ENCODE measurements at places on chromosomes 1 and 21. TPM values are rescaled to one million over a fixed set of nuclear protein-coding genes. Genes with fewer than 3 reads are reported as not detected.

DNA sequence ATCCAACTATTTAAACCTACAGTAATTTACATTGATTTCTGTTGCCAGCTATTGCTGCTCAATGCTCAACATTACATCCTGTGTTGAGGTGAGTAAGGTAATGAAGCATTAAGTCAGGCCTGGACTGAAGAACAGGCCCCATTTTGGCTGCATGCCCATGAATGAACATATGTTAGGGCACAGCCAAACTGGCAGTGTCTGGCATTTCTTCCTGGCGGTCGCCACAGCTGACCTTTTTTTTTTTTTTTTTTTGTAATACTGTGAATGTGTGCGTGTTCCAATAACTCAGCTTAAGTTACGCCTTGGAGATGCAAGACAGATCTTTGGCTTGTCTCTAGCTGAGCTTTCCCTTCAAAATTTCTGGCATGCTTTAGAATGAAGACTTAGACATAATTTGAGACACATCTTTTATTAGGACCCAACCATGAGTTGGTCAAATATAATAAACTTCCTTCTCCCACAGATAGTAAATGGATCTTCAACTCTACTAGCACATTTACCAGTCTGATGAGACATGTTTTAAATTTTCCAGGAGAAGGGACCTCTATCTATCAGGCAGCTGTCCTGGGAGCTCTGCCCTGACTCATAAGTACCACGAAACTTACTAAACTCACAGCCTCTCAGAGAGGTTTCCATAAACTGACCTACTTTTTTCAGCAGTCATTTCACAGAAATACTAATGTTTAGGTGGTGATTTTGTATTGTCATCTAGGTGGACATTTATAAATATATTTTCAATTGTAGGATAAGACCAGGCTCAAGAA is 341.1 kb upstream of the RUNX1 start:
- no peak for DNase-seq
- peaks cover 15% of the 10 kb centered on the region for H3K36me3 ChIP-seq
- peaks cover 5% of the 10 kb centered on the region for H3K27me3 ChIP-seq
- no peak overlapping the region for H3K27ac ChIP-seq
- H3K4me1 ChIP-seq, result peaks cover 29% of the 10 kb centered on the region

DNA sequence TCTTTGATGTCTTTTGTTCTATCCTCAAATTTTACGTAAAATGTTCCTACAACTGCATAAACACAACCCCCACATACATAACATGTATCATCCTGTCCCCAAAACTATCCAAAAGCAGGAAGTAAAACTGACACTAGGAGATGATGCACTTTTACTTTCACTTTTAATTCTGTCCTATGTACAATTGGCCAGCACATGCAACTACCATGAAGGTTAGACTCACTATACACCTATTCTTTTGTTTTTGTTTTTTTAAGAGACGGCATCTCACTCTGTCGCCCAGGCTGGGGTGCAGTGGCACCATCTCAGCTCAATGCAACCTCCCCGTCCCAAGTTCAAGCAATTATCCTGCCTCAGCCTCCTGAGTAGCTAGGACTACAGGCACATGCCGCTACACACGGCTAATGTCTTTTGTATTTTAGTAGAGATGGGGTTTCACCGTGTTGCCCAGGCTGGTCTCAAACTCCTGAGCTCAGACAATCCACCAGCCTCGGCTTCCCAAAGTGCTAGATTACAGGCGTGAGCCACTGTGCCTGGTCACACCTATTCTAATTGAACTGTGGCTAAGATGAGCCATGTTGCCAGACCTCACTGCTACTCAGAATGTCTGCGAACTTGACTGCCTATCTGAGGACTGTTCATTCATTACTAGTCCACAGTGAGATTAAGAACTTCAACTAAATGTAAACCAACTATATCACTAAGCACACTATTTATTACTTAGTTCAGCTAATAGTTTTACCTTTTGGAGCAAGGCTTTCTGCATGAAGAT is 48.0 kb downstream of the TOR3A start:
- H3K36me3 ChIP-seq, result peaks cover 2% of the 10 kb centered on the region
- H3K27ac ChIP-seq, result peak overlapping the region; percentile 81
- H3K27me3 ChIP-seq, result no peaks in the 10 kb centered on the region
- peak; percentile 23 for DNase-seq

- H3K27ac ChIP-seq, result no peak overlapping the region
- no peaks in the 10 kb centered on the region for H3K27me3 ChIP-seq
- H3K4me3 ChIP-seq, result no peak overlapping the region
- peaks cover 50% of the 10 kb centered on the region for H3K4me1 ChIP-seq
Observed at GRCh38 chr1:226638001-226638601, 89.5 kb downstream of the STUM start.

DNA sequence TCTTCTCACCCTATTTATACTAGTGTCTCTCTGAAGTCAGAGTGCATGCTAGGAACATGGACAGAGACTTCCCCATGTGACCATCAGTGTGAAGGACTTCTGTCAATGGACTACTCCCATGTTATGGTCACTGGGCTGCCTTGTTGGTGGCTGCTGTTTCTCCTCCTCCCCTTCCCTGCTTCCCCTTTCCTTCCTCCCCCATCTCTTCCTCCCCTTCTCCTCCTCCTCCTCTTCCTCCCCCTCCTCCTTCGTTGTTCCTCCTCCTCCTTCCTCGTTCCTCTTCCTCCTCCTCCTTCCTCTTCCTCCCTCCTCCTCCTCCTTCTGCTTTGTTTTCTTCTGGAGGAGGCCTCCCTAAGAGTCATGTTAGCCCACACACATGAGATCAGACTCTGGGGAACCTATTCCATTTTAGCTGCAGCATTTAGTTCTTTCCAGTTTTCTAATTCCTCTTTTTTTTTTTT is 35.8 kb downstream of the IER5 start:
- no peaks in the 10 kb centered on the region for H3K36me3 ChIP-seq
- peaks cover 7% of the 10 kb centered on the region for H3K27me3 ChIP-seq
- H3K4me1 ChIP-seq, result peaks cover 29% of the 10 kb centered on the region

GRCh38 chr1:54922040-54922761 is 35.2 kb upstream of the DHCR24 start:
- DNase-seq, result no peak
- H3K4me1 ChIP-seq, result no peaks in the 10 kb centered on the region
- peaks cover 20% of the 10 kb centered on the region for H3K27me3 ChIP-seq
- H3K4me3 ChIP-seq, result no peak overlapping the region

DNA sequence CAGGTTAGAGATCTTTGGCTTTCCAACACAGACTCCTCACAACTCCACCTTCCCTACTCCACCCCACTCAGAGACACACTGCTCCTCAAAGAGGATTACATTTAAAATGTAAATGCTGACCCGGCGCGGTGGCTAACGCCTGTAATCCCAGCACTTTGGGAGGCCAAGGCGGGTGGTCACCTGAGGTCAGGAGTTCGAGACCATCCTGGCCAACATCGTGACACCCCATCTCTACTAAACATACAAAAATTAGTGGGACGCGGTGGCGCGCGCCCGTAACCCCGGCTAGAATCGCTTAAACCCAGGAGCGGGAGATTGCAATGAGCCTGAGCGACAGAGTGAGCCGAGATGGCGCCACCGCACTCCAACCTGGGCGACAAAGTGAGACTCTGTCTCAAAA is 1.8 kb upstream of the ANP32E start:
- no peak for DNase-seq
- no peak overlapping the region for H3K27ac ChIP-seq
- peaks cover 2% of the 10 kb centered on the region for H3K36me3 ChIP-seq
- peak overlapping the region; percentile 6 for H3K4me3 ChIP-seq

DNA sequence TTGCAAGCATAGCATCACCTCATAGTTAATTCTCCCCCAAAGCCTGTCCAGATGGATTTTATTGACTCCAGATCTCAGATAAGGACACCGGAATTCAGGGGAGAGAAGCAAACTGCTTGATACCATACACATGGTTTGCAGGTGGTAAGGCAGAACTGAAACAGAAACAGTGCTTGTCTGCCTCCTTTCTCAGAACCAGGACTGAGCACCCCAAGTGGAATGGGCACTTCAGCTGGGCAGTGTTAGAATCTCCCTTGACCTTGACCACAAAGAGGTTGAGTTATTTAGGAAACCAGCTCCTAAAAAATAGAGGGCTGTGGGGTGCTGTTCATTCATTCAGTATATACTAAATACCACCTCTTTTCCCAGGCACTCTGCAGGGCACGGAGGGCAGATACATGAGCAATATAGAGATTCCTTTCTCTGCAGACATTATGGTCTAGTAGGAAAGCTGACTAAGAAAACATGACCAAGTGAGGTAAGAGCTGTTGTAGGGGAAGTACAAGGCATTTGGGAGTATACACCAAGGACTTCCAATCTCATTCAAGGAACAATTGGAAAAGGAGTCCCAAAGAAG is 185.2 kb downstream of the C1orf94 start:
- no peaks in the 10 kb centered on the region for H3K4me1 ChIP-seq
- H3K27ac ChIP-seq, result no peak overlapping the region
- no peak for DNase-seq
- H3K27me3 ChIP-seq, result peaks cover 55% of the 10 kb centered on the region

GRCh38 chr1:6272452-6272851 is 11.6 kb upstream of the GPR153 start:
- no peak overlapping the region for H3K27ac ChIP-seq
- no peak for DNase-seq
- no peaks in the 10 kb centered on the region for H3K27me3 ChIP-seq
- H3K36me3 ChIP-seq, result no peaks in the 10 kb centered on the region
- no peaks in the 10 kb centered on the region for H3K4me1 ChIP-seq
- no peak overlapping the region for H3K4me3 ChIP-seq

- no peak overlapping the region for H3K27ac ChIP-seq
- no peaks in the 10 kb centered on the region for H3K4me1 ChIP-seq
- peaks cover 53% of the 10 kb centered on the region for H3K27me3 ChIP-seq
Observed at GRCh38 chr21:46020581-46020980, 39.0 kb downstream of the COL6A1 start.

- no peaks in the 10 kb centered on the region for H3K27me3 ChIP-seq
- H3K4me3 ChIP-seq, result no peak overlapping the region
- no peaks in the 10 kb centered on the region for H3K4me1 ChIP-seq
- no peak overlapping the region for H3K27ac ChIP-seq
Observed at GRCh38 chr1:180190091-180190490, 35.4 kb downstream of the QSOX1 start.

- peak; percentile 53 for DNase-seq
- no peaks in the 10 kb centered on the region for H3K36me3 ChIP-seq
- H3K27ac ChIP-seq, result peak overlapping the region; percentile 64
- peak overlapping the region; percentile 69 for H3K4me3 ChIP-seq
Observed at GRCh38 chr1:110765640-110766335, 91.0 kb upstream of the KCNA3 start.

DNA sequence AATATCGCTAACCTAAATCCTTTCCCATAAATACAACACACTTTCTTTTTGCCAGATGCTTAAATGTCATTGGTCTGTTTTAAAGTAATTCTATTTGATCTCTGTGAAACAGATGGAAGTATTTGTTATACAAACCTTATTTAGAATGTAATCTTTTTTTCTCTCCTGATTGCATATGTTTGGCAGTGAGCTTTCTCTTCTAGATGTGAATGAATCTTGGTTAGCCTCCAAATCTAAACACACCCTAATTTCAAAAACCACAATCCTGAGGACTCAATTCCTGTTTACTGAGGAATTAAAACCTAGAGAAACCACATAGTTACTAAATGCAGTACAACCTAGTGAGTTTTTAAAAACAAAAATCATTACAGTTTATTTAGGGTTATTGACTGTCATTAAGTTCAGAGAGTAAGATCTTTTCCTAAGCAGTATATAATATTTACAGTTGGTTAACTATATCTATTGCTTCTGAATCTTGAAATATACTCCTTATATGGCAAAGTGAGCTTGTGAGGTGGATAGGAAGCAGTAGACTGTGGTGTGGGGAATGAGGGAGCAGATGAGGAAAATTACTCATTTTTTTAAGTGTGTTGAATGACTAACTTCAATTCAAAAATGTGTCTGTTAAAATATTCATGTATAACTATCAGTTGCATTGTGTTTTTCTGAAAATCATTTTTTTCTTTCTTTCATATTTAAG is 218.7 kb downstream of the FMN2 start:
- H3K4me1 ChIP-seq, result no peaks in the 10 kb centered on the region
- no peaks in the 10 kb centered on the region for H3K27me3 ChIP-seq
- DNase-seq, result no peak
- no peak overlapping the region for H3K27ac ChIP-seq

DNA sequence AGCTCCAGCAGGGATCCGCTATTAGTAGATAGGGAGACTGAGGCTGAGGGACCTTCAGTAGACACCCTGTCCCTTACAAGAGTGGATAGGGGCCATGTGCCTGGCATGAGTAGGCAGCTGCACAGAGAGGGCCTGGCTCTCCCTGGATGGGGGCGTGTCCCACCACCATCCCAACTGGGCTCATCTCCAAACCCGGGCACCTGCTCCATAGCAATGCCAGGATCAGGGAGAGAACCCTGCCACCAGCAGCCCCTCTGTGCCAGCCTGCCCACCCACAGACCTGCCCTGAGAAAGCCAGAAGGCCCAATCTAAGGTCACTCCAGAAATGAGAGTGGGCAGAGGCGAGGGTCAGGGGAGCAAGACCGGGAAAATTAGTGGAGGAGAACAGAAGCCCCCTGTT is 121.3 kb downstream of the GRIK3 start:
- no peak for DNase-seq
- H3K4me1 ChIP-seq, result no peaks in the 10 kb centered on the region
- H3K4me3 ChIP-seq, result no peak overlapping the region
- no peak overlapping the region for H3K27ac ChIP-seq
- H3K36me3 ChIP-seq, result no peaks in the 10 kb centered on the region
- peaks cover 22% of the 10 kb centered on the region for H3K27me3 ChIP-seq

GRCh38 chr1:154456631-154457030 is 45.4 kb upstream of the TDRD10 start:
- H3K4me3 ChIP-seq, result no peak overlapping the region
- H3K36me3 ChIP-seq, result peaks cover 2% of the 10 kb centered on the region
- no peak for DNase-seq
- no peak overlapping the region for H3K27ac ChIP-seq

DNA sequence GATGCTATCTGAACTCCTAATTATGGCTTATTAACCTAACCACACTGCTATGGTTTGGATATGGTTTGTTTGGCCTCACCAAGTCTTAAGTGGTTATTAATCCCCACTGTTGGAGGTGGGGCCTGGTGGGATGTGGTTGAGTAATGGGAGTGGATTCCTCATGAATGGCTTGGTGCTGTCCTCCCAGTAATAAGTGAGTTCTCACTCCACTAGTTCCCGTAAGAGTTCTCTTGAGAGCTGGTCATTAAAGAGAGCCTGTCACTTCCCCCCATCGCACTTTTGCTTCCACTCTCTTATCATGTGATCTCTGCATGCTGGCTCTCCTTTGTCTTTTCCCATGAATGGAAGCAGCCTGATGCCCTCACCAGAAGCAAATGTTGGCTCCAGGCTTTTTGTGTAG is 328.8 kb downstream of the PLA2G4A start:
- no peak for DNase-seq
- peaks cover 7% of the 10 kb centered on the region for H3K4me1 ChIP-seq
- H3K27ac ChIP-seq, result no peak overlapping the region

- no peak for DNase-seq
- H3K27me3 ChIP-seq, result no peaks in the 10 kb centered on the region
- no peaks in the 10 kb centered on the region for H3K4me1 ChIP-seq
- no peak overlapping the region for H3K27ac ChIP-seq
- H3K36me3 ChIP-seq, result peaks cover 2% of the 10 kb centered on the region
Observed at GRCh38 chr1:191025896-191026642, 548.4 kb upstream of the BRINP3 start.

- H3K36me3 ChIP-seq, result no peaks in the 10 kb centered on the region
- H3K4me1 ChIP-seq, result no peaks in the 10 kb centered on the region
- no peak overlapping the region for H3K27ac ChIP-seq
- peaks cover 11% of the 10 kb centered on the region for H3K27me3 ChIP-seq
- DNase-seq, result no peak
Observed at GRCh38 chr1:56922070-56922469, 43.7 kb downstream of the C8B start.

The INSRR gene
- 0.30 TPM for total RNA-seq

The RGS4 gene
- total RNA-seq, result not detected

The OR10J1 gene
- total RNA-seq, result not detected

The LAMC2 gene
- total RNA-seq, result not detected

The NEK2 gene
- 41.9 TPM for total RNA-seq

The RUNX3 gene
- 298 TPM for total RNA-seq

The ACTA1 gene
- total RNA-seq, result not detected

The GPR25 gene
- not detected for total RNA-seq

The CYP4A11 gene
- total RNA-seq, result not detected

Measured in activated T-cell treated with anti-CD3 and anti-CD28 coated beads, Interleukin-2, amount 50 U/mL, for 72 hours (primary cell).